ENCODE measurements at places on chromosomes 3 and 15. TPM values are rescaled to one million over a fixed set of nuclear protein-coding genes. Genes with fewer than 3 reads are reported as not detected.

DNA sequence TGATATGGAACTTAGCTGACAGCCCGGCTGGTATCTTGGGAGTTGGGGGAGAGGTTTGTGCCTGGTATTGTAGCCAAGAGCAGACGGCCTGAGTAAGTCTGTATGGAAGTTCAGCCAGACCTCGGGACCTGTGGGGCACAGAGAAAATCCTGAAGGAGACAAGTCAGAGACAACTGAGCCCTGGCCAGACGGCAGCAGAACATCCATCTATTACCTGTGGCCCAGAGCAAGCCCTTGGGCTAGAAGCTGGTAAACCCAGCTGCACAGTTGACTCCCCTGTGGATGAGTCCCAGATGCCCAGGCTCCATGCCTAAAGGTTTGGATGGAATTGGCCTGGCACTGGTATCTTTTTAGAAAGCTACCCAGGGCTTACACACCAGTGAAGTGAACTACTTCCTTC lies 70.4 kb upstream of the DLG1 start:
- DNase-seq: peak; percentile 30

- DNase-seq: peak; percentile 44
Observed at GRCh38 chr15:66779331-66780009, 77.4 kb downstream of the SMAD6 start.

- DNase-seq: no peak
Observed at GRCh38 chr3:190485830-190486532, 27.9 kb upstream of the IL1RAP start.

GRCh38 chr3:194598771-194599557 lies 34.3 kb downstream of the TMEM44 start:
- DNase-seq: no peak

DNA sequence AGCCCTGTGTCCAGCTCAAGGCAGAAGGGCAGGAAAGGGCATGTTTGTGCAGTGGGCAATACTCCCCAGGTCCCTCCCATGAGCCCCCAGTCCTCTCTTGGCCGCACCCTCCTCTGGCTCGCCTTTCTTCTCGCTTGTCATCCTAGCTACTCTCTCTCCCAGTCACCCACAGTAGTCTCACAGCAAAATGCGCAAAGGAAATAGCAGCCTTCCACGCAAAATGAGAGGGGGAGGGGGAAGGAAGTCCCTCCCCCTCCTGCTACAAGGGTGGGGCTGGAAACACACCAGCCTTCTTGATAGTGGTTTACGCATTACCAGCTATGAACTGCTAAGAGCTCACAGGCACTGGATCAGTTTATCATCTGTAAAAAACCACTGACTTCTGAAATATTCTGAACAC lies 83.8 kb downstream of the GADL1 start:
- no peak for DNase-seq

DNA sequence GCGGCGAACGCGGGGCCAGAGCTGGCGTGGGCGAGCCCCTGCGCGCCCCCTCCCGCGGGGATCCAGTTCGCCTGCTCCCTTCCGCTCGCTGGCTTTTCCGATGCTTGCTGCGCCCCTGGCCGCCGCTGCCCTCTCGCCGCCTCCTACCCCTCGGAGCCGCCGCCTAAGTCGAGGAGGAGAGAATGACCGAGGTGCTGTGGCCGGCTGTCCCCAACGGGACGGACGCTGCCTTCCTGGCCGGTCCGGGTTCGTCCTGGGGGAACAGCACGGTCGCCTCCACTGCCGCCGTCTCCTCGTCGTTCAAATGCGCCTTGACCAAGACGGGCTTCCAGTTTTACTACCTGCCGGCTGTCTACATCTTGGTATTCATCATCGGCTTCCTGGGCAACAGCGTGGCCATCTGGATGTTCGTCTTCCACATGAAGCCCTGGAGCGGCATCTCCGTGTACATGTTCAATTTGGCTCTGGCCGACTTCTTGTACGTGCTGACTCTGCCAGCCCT lies 721 bp downstream of the P2RY1 start:
- peak; percentile 62 for DNase-seq

- DNase-seq: no peak
Observed at GRCh38 chr15:87973501-87974215, 282.9 kb downstream of the NTRK3 start.

GRCh38 chr3:94066506-94067500 lies 3.9 kb downstream of the NSUN3 start:
- DNase-seq: no peak

- no peak for DNase-seq
Observed at GRCh38 chr3:185613016-185613415, 26.9 kb downstream of the SENP2 start.

DNA sequence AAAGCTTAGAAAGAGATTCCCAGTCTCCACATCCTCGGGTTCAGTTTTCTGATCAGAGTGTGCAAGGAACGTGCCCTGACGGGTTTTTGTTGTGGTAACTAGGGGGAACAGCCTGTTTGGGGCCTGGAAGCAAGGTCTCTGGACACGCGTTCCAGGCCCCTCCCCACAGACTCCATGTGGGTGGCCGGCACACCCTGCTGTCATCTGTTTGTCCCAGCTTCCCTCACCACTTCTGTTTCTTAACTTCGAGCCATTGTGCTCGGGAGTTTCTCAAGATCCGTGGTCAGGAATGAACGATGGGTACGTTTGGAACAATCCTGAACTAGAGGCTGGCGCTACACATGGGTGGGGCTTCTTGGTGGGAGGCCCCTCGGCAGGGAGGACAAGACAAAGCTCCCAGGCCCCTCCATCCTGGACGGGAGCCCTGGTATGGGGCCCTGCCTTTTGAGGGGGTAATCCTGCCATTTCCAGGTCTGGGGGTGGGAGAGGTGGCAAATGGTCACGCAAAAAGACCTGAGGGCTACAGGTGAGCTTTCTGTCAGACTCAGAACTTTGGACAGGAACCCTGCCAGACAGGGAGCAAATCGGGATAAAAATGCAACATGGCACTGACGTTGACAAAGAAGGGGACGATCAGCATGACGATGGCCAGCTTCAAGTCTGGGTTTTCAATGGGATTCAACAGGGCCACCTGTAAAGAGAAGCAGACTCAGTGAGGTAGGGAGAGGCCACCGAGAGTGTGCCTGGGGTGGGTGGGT lies 8.5 kb upstream of the MUSTN1 start:
- DNase-seq: no peak

- DNase-seq: peak; percentile 87
Observed at GRCh38 chr3:105906836-105907235, 38.0 kb upstream of the CBLB start.

- DNase-seq: no peak
Observed at GRCh38 chr15:33064878-33065277, 129.6 kb downstream of the FMN1 start.

GRCh38 chr3:73235768-73236167 lies 174.3 kb downstream of the EBLN2 start:
- DNase-seq: no peak

GRCh38 chr3:27657404-27657803 lies 64.7 kb downstream of the EOMES start:
- DNase-seq: no peak

- DNase-seq: no peak
Observed at GRCh38 chr3:140552898-140553297, 125.0 kb upstream of the TRIM42 start.

DNA sequence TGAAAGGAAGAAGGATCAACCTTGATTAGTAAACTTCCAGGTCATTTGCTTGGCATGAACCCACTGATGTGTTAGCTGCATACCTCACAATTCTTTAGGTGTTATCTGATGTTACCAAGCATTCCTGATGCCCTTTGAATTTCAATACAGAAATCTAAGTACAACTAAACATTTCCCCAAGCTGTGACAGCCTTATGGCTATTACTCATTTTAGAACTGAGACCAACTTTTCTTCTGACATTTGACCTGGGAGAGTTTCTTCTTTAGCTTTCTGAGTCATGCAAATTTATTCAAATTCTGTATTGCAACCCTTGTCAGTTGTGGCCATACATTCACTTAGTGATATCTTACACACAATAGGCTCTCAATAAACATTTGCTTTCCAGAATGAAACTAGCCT lies 124.3 kb downstream of the TIGIT start:
- DNase-seq: no peak

- DNase-seq: no peak
Observed at GRCh38 chr3:170529346-170529745, 56.5 kb downstream of the SLC7A14 start.

The STRC gene
- not detected for total RNA-seq

The MME gene
- total RNA-seq: 1.1 TPM

The KBTBD13 gene
- total RNA-seq: not detected

The GABRR3 gene
- not detected for total RNA-seq

The SPINK8 gene
- not detected for total RNA-seq

The GOLGA6L22 gene
- not detected for total RNA-seq

The GYG1 gene
- total RNA-seq: 213 TPM

The GATA2 gene
- 6.6 TPM for total RNA-seq
